ENCODE measurements at places on chromosomes 16 and 17.

- DNase-seq, result no peak
Observed at GRCh38 chr16:55988013-55988412, 112.8 kb upstream of the CES5A start.

GRCh38 chr17:41910701-41911391 is 7.9 kb downstream of the ACLY start:
- DNase-seq, result peak; percentile 99

GRCh38 chr16:19305443-19305842 is 19.9 kb downstream of the CLEC19A start:
- DNase-seq, result no peak

DNA sequence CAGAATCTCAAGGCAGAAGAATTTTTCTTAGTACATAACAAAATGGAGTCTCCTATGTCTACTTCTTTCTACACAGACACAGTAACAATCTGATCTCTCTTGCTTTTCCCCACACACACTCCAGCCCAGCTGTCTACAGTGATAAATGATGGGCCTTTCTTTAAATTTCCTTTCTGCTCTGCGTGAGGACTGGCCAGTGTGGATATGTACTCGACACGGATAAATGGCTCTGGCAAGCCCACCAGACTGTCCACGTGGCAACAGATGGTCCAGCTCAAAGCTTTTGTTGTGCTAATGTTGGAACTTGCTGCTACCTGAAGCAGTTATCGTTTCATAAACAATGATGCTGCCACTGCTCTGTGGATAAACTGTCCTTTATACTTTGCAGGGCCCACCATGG is 410.7 kb downstream of the TMEM114 start:
- no peak for DNase-seq

- DNase-seq, result no peak
Observed at GRCh38 chr17:13835151-13835550, 233.4 kb upstream of the HS3ST3A1 start.

- DNase-seq, result peak; percentile 58
Observed at GRCh38 chr17:75619506-75620431, 13.5 kb upstream of the SMIM5 start.

- no peak for DNase-seq
Observed at GRCh38 chr17:63096426-63096825, 130.4 kb downstream of the TANC2 start.

- no peak for DNase-seq
Observed at GRCh38 chr17:72215928-72216327, 95.1 kb downstream of the SOX9 start.

DNA sequence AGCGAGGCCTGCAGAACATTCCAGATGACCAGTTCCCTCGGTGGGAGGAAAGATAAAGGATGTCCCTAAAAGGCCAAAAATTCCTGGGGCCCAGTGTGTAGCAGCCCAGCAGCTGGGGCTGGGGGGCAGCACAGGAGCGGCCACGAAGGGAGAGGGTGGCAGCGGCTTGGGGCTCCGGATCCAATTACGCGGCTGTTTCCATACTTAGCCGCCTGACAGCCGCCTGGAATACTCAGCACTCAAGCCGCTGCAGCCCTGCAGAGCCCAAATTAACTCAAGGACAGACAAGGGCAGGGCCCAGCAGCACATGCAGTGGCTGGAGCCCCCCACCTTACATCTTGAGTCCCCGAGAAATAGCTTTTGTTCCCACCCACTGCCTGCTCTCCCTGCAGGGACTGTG is 1.3 kb downstream of the SRL start:
- DNase-seq, result no peak

Data from ACHN (cell line).